Kidney (tissue), 22 donors: ENCODE measurements at places on chromosomes 7 and 10.

- no peaks in the 10 kb centered on the region for H3K4me1 ChIP-seq
- H3K27me3 ChIP-seq, result no peaks in the 10 kb centered on the region
- no peak overlapping the region for H3K4me3 ChIP-seq
Measured at GRCh38 chr7:49564379-49564714, 209.1 kb upstream of the VWC2 start.

DNA sequence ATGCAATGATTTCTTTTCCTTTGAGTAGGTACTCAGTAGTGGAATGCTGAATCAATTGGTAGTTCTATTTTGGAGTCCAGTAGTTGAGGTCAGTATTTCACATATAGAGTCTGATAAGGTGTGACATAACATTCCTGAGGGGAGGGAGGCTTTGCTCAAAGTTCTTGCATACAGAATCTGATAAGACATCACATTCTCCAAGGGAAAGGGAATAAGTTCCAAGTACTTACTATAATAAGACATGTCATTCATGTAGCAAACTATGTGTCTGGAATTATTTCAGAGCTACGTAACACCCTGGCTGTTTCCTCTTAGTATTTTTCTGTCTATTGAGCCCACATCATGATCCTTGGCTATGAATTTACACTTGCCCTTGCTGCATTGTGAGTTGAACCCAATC is 74.3 kb upstream of the POM121L12 start:
- H3K36me3 ChIP-seq, result no peaks in the 10 kb centered on the region
- H3K4me1 ChIP-seq, result no peaks in the 10 kb centered on the region
- H3K4me3 ChIP-seq, result no peak overlapping the region
- peak; percentile 12 for DNase-seq

DNA sequence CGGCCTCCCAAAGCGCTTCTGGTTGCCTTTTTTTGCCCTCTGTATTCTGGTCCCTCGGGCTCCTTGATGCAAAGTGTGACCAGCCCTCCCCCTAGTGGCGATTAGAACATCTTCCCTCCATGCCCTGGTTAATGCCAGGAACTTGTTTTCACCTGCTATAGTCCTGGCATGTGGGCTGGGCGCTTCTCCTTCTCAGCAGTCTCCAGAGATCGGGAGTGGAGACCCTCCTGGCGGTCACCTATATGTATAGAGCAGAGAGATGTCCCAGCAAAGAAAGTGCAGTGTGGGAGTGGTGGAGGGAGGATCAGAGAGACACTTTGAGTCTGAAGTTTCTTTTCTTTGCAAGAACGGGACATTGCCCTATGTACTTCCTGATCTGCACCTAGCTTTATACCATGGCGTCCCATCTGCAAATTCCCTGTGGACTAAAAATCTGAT is 264.1 kb downstream of the OTUD1 start:
- H3K27me3 ChIP-seq, result no peaks in the 10 kb centered on the region
- H3K27ac ChIP-seq, result no peak overlapping the region
- peaks cover 3% of the 10 kb centered on the region for H3K4me1 ChIP-seq
- DNase-seq, result peak; percentile 82
- H3K4me3 ChIP-seq, result peak overlapping the region; percentile 56
- no peaks in the 10 kb centered on the region for H3K36me3 ChIP-seq

GRCh38 chr7:35267411-35267810 is 13.5 kb upstream of the TBX20 start:
- H3K36me3 ChIP-seq, result no peaks in the 10 kb centered on the region
- DNase-seq, result no peak
- H3K4me3 ChIP-seq, result no peak overlapping the region
- peaks cover 13% of the 10 kb centered on the region for H3K27me3 ChIP-seq
- no peaks in the 10 kb centered on the region for H3K4me1 ChIP-seq
- H3K27ac ChIP-seq, result no peak overlapping the region

GRCh38 chr7:45901566-45901965 is 13.3 kb downstream of the IGFBP1 start:
- no peaks in the 10 kb centered on the region for H3K36me3 ChIP-seq
- no peak overlapping the region for H3K4me3 ChIP-seq
- DNase-seq, result no peak
- H3K27me3 ChIP-seq, result no peaks in the 10 kb centered on the region
- no peak overlapping the region for H3K27ac ChIP-seq

GRCh38 chr10:97497572-97498075 is 598 bp downstream of the MMS19 start:
- DNase-seq, result peak; percentile 87
- peak overlapping the region; percentile 88 for H3K27ac ChIP-seq
- H3K4me3 ChIP-seq, result peak overlapping the region; percentile 96

- no peak overlapping the region for H3K4me3 ChIP-seq
- peak; percentile 29 for DNase-seq
- no peaks in the 10 kb centered on the region for H3K27me3 ChIP-seq
- no peaks in the 10 kb centered on the region for H3K36me3 ChIP-seq
- H3K4me1 ChIP-seq, result no peaks in the 10 kb centered on the region
Measured at GRCh38 chr7:92916770-92917224, 80.4 kb upstream of the CDK6 start.

GRCh38 chr10:30114881-30115625 is 55.7 kb upstream of the JCAD start:
- DNase-seq, result peak; percentile 21
- H3K4me3 ChIP-seq, result no peak overlapping the region
- no peak overlapping the region for H3K27ac ChIP-seq
- no peaks in the 10 kb centered on the region for H3K36me3 ChIP-seq

- H3K4me3 ChIP-seq, result no peak overlapping the region
- no peaks in the 10 kb centered on the region for H3K27me3 ChIP-seq
- DNase-seq, result no peak
- H3K4me1 ChIP-seq, result no peaks in the 10 kb centered on the region
- no peaks in the 10 kb centered on the region for H3K36me3 ChIP-seq
- no peak overlapping the region for H3K27ac ChIP-seq
Measured at GRCh38 chr7:88460650-88461049, 154.0 kb upstream of the STEAP4 start.

DNA sequence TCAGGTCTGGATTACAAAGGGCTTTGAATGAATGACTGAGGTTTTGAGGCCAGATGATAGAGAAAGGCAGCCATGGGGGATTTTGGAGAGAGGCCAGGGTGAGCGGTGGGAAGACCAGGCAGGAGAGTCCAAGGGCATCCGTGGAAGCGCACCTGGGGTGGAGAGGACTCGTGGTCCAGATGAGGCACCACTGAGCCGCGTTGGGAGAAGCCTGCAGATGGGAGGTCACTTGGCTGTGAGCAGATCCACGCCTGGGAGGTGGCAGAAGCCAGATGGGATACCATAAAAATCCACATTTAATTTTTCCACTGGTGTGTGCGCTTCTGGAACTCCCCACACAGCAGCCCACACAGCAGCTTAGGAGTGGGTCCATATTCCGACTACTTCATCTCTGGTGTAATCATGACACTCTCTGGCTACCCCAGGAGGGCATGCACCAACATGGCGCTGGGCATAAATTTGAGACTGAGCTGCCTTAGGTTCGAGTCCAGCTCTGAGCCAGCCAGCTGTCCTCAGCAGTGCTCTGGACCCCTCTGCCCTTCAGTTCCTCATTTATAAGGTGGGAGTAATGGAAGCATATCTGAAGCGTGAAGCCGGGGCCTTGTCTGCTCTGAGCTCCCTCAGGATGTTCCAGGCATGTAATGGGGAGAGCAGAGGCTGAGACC is 90.2 kb upstream of the FAM20C start:
- no peak overlapping the region for H3K27ac ChIP-seq
- no peaks in the 10 kb centered on the region for H3K4me1 ChIP-seq
- DNase-seq, result no peak
- no peak overlapping the region for H3K4me3 ChIP-seq
- H3K27me3 ChIP-seq, result no peaks in the 10 kb centered on the region
- no peaks in the 10 kb centered on the region for H3K36me3 ChIP-seq

DNA sequence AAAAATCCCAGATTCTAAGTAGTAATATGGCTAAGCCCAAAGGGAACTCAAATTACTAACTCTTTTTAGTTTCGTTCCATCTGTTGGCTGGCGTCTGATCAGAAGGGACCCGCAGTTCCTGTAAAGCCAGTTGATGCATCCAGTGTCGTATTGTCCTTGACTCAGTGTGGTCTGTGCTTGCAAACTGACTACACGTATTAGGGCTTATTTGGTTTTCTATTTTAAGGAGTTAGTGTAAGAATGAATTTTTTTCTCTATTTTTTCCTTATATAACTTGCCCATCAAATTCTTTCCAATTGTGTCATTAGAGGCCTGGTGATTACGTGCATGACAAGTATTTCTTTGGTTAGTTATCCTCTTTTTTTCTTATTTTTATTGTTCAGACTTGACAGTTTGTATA is 9.7 kb downstream of the ABCA13 start:
- DNase-seq, result no peak
- no peak overlapping the region for H3K4me3 ChIP-seq
- no peaks in the 10 kb centered on the region for H3K4me1 ChIP-seq
- H3K36me3 ChIP-seq, result no peaks in the 10 kb centered on the region
- no peak overlapping the region for H3K27ac ChIP-seq

DNA sequence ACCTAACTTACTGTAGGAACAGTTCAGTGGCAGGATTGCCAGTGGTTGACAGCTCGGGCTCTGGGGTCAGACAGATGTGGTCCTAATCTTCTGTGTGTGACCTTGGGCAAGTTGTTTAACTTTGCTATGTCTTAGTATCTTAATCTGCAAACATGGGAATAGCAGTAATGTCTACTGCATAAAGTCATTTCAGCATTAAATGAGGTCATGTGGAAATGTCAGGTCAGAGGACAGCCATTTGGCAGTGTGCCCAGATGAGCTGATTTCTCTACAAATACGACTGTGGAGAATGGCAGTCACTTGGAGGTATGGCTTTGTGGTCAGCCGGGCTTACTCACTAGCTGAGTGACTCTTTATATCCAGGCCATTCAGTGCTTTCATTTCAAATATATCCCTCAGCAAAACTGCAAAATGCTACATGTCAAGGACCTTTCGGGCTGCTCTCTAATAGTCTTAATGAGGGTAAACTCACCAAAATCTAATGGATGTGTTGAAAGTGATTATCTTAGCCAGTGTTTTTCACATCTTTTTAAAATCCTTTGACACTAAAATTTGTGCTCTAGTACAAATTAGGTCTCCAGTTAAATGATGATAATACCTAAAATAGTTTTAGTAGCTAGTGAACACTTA is 171.4 kb downstream of the ST7 start:
- DNase-seq, result peak; percentile 62
- peaks cover 10% of the 10 kb centered on the region for H3K4me1 ChIP-seq
- H3K27me3 ChIP-seq, result no peaks in the 10 kb centered on the region
- H3K27ac ChIP-seq, result peak overlapping the region; percentile 44
- no peak overlapping the region for H3K4me3 ChIP-seq

DNA sequence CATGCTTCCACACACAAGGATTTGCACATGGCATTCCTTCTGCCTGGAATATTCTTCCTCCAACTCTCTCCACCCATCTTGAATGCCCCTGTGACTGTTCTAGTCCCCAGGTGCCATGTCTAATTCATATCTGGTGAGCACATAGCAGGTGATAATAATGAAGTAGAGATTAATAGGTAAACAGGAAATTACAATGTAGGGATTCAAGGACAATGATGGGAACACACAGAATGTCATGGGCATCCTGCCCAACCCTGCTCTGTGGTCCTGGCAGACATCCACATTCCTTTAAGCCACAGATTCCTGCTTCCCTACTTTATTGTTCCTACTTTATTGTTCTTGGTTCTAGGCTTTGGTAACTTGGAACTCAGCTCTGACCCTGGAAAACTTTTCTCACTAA is 115.8 kb downstream of the THSD7A start:
- peaks cover 2% of the 10 kb centered on the region for H3K4me1 ChIP-seq
- H3K27ac ChIP-seq, result no peak overlapping the region
- no peaks in the 10 kb centered on the region for H3K36me3 ChIP-seq
- no peak for DNase-seq
- no peak overlapping the region for H3K4me3 ChIP-seq

DNA sequence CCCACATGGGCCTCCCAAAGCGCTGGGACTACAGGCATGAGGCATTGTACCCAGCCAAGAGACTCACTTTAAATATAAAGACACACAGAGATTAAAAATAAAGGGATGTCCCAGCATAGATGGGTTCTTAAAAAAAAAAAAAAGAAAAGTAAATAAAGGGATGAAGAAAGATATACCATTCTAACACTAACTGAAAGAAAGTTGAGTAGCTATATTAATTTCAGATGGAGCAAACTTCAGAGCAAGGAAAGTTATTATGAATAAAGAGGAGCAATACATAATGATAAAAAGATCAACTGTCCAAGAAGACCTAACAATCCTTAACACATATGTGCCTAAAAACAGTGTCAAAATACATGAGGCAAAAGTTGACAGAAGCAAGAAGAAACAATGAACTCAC is 33.0 kb upstream of the SPOCK2 start:
- H3K27ac ChIP-seq, result no peak overlapping the region
- DNase-seq, result no peak
- no peaks in the 10 kb centered on the region for H3K27me3 ChIP-seq
- no peaks in the 10 kb centered on the region for H3K36me3 ChIP-seq

- H3K36me3 ChIP-seq, result no peaks in the 10 kb centered on the region
- no peak overlapping the region for H3K27ac ChIP-seq
- H3K4me1 ChIP-seq, result no peaks in the 10 kb centered on the region
- H3K4me3 ChIP-seq, result no peak overlapping the region
- H3K27me3 ChIP-seq, result no peaks in the 10 kb centered on the region
Measured at GRCh38 chr7:4079366-4079765, 602.7 kb upstream of the FOXK1 start.

GRCh38 chr10:123929791-123930190 is 38.2 kb upstream of the CPXM2 start:
- no peak for DNase-seq
- H3K36me3 ChIP-seq, result no peaks in the 10 kb centered on the region
- H3K27me3 ChIP-seq, result no peaks in the 10 kb centered on the region
- no peaks in the 10 kb centered on the region for H3K4me1 ChIP-seq
- no peak overlapping the region for H3K27ac ChIP-seq
- H3K4me3 ChIP-seq, result no peak overlapping the region

- no peak for DNase-seq
- no peak overlapping the region for H3K4me3 ChIP-seq
- no peaks in the 10 kb centered on the region for H3K27me3 ChIP-seq
- H3K27ac ChIP-seq, result no peak overlapping the region
- H3K4me1 ChIP-seq, result no peaks in the 10 kb centered on the region
- H3K36me3 ChIP-seq, result no peaks in the 10 kb centered on the region
Measured at GRCh38 chr10:49207936-49208487, 19.8 kb upstream of the TMEM273 start.

DNA sequence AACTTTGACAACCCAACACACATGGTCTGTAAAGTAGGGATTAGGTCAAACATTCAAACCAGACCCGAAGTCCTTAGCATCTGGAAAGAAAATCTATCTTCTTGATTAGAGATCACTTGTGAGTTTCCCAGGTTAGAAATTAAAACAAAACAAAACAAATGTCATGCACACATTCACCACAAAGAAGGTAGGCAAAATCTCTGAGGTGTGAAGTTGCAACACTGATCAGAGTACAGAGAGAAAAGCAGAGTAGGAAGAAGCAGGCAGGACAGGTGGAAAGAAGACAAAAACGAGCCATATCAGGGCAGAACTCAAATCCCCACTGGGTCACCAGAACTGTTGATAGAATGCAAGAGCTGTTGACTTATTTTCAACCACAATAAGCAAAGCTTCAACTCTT is 102.8 kb upstream of the THSD7A start:
- no peaks in the 10 kb centered on the region for H3K27me3 ChIP-seq
- DNase-seq, result no peak
- no peaks in the 10 kb centered on the region for H3K4me1 ChIP-seq
- H3K4me3 ChIP-seq, result no peak overlapping the region
- H3K27ac ChIP-seq, result no peak overlapping the region

GRCh38 chr7:101186844-101187428 is 6.8 kb upstream of the NAT16 start:
- no peak overlapping the region for H3K4me3 ChIP-seq
- no peaks in the 10 kb centered on the region for H3K4me1 ChIP-seq
- H3K27ac ChIP-seq, result no peak overlapping the region
- DNase-seq, result no peak
